ENCODE measurements at places on chromosomes 2 and 18. TPM values are rescaled to one million over a fixed set of nuclear protein-coding genes. Genes with fewer than 3 reads are reported as not detected.

- no peak for DNase-seq
Observed at GRCh38 chr18:61203151-61203550, 130.1 kb upstream of the CDH20 start.

- no peak for DNase-seq
Observed at GRCh38 chr2:240954436-240955305, 43.7 kb upstream of the SNED1 start.

Gene LHCGR
- not detected for total RNA-seq

DNA sequence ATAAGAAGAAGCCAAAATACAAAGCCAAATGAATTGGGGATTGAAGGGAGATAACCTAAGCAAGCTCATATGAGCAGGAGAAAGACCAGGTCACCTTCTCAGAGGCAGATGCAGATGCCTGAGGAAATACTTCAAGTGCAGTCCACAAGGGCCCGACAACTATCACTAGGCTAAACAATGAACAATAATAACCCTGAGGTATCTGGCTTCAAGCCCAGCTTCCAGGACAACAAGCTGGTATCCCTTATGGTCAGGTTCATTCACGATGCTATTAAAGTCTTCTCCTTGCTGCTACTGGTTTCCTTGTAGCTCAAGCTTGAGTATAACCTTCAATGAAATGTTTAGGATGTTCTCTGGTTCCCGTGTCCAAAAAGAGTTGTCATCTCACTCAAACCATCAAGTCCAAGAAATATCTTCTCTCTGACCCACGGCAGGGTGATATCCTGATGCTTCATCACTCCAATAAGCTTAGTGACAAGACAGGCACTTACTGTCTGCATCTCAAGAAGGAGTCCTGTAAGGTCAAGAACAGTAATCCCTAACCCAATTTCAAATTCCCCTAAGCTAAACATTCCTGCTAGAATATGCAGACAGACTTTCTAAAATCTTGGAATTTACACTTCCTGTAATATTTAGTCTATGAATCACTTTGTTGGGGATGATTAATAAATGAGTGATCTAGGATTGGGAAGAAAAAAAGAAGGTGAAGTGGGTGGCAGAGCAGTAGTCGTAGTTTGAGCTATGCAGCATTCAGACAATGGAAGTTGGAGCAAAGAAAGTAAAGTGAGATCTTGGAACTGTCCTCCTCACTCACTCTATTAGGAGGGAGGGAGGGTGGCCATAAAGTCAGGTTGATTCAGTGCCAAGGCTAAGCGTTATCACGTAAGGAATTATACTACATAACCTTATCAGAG lies 33.1 kb downstream of the CHN1 start:
- no peak for DNase-seq

Gene MC5R
- not detected for total RNA-seq

Gene TCF23
- total RNA-seq: not detected

Gene TMEM237
- total RNA-seq: 19.3 TPM

DNA sequence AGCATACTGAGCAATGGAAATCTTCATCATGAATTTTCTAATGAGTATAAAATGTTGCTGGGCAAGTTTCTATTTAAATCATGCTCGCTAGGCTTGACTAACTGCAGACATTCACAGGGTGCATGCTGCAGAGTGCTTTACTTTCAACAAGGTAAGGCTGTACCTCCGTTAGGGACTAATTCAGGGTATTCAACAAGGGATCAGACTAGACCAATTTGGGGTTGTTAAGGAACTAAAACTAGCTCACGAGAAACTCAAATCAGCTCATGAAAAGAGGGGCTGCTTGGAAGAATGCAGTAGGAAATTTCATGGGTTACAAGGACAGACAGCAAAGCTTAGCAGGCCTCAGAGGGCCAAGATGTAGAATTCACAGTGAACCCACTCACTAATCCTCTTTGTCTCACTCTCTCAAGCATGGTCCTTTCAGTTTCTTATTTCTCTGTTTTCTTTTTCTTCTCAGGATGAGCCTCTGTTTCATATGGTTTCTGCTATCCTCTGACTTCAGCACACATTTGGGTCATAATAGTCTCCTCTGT lies 2.2 kb downstream of the MYO3B start:
- DNase-seq: no peak

Gene SCTR
- not detected for total RNA-seq

- no peak for DNase-seq
Observed at GRCh38 chr2:26877276-26877675, 29.3 kb downstream of the DPYSL5 start.

- DNase-seq: no peak
Observed at GRCh38 chr18:43863180-43863579, 585.9 kb upstream of the SYT4 start.

- no peak for DNase-seq
Observed at GRCh38 chr18:77168811-77169311, 36.3 kb upstream of the MBP start.

- no peak for DNase-seq
Observed at GRCh38 chr18:12478269-12479047, 70.7 kb downstream of the PRELID3A start.

GRCh38 chr2:10490806-10491291 lies 42.7 kb upstream of the ODC1 start:
- DNase-seq: no peak

DNA sequence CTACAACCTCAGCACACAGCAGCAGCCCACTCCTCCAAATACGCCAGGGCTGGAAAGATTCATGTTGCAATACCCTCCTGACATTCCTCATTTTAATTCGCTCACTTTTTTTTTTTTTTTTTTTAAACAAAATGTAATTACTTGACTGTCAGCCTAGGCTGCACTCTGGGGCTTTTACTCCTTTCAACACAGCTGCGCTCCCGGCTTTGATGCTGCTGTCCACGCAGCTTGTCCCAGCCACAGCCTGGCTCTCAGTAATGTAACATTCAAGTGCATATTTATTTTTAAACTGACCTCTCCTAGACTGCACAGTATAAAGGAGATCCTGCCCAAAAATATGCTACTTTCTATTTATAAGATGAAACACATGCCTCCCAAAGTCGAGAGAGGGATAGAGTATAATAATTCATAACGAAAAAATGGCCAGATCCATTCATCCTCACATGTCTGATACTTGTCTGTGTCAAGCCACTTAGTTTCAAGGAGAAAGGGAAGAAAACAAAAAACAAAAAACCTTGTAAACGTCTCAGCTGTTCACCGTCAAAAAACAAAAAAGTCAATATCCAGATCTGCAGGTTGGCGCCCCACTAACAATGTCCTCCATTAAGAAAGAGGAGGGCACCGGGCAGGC lies 949 bp downstream of the CDC42EP3 start:
- no peak for DNase-seq

GRCh38 chr18:49656073-49656692 lies 94.3 kb downstream of the LIPG start:
- no peak for DNase-seq

Gene NCKAP5
- total RNA-seq: not detected

DNA sequence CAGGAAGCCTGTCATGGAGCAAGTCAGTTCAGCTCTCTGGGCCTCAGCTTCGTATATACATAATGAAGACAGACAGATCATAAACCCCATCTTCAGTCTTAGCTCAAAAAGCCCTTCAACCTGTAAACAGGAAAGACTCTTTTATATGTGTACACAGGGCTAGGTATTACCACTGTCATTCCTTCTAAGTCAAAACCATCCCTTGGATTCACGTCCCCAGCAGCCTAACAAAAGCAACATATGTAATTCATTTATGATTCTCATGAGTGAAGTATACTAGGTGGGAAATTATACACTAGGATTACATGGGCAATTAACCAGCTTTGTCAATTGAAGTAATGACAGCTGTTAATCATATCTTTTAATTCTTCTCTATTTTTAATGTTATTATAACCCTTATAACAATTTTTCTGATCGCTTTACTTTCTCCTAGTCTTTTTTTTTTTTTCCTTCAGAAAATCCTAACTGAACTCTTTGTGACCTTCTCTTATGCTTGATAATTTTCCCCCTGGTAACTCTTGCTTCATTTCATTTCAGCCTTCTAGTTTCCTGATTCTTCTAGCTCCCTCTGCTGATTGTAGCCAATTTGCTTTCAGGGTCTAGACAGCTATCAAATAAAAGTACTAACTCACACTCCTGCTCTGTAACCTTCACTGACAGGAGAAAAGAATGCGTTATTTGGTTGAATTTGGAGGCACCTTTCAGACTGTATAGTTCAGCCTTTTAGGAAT lies 99.7 kb downstream of the RBM43 start:
- no peak for DNase-seq

- no peak for DNase-seq
Observed at GRCh38 chr2:59701271-59701994, 852.0 kb downstream of the BCL11A start.

Gene DQX1
- 1.9 TPM for total RNA-seq

- no peak for DNase-seq
Observed at GRCh38 chr2:40591774-40592173, 139.9 kb upstream of the SLC8A1 start.

GRCh38 chr18:2920546-2921343 lies 73.9 kb downstream of the EMILIN2 start:
- no peak for DNase-seq

Measured in activated T-cell treated with anti-CD3 and anti-CD28 coated beads, Interleukin-2, amount 50 U/mL, for 72 hours (primary cell).